Renal pelvis (tissue), 12 donors: ENCODE measurements at places on chromosomes 1 and 21. TPM values are rescaled to one million over a fixed set of nuclear protein-coding genes. Genes with fewer than 3 reads are reported as not detected.
A peak's percentile ranks its signal among the peaks of the same experiment; 100 is the strongest.

OR2W3 gene
- polyA plus RNA-seq: 0.24 TPM

- no peak for DNase-seq
Measured at GRCh38 chr1:19391596-19391981, 79.5 kb downstream of the SLC66A1 start.

THEM5 gene
- 0.92 TPM for polyA plus RNA-seq

- no peak for DNase-seq
Measured at GRCh38 chr1:206658264-206658980, 23.1 kb downstream of the DYRK3 start.

DNA sequence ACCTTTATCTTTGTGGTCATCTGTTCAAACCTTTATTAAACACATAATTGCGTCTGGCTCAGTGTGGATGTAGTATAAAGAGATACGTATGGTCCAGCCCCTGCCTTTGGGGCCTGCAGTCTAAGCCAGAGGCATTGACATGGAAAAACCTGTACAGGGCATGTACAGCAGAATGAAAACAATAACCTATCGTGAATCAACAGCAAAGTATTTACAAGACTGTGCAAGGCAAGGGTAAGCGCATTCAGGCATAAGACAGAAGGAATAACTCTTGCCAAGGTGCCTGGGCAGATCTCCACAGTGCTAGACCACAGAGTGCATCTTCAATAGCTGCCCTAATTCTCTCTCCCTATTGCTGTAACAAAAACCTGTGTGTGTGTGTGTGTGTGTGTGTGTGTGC lies 35.5 kb downstream of the KIRREL1 start:
- DNase-seq: no peak

GRCh38 chr1:108972951-108973350 lies 9.7 kb upstream of the CLCC1 start:
- no peak for DNase-seq

DNA sequence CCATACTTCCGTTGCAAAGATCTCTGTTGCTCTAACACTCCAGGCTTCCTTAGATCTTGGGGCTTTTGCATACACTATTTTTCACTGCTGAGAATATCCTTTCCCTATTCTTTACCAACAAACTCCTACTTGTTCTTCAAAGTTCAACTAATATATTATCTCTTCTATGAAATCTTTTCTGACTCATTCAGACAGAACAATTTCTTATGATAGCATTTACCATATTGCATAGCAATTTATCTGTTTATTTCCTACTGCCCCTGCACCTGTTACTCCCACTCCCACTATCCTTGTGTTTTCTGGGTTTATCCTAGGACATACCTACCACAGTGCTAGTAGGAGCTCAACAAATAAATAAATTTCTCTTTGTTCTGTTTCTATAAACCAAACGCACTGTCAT lies 11.0 kb downstream of the GADD45A start:
- no peak for DNase-seq

DNA sequence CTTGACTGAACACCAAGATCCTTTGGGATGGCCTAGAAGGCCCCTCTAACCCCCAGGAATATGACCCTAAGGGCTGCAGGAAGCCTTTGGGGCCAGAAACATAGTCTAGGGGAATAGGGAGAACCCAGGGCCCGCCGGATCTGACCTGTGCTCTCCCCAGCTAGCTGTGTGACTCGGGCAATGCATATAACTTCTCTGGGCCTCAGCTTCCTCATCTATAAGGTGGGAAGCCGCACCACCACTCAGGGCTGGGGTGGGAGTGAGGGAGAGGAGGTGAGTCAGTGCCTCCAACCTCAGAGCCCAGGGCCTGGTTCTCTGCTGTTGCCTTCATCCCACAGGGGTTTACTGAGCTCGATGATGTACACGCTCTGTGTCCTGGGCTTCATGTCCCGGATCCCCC lies 434.4 kb downstream of the PTPRU start:
- DNase-seq: no peak

TM2D1 gene
- polyA plus RNA-seq: 72.4 TPM

DNA sequence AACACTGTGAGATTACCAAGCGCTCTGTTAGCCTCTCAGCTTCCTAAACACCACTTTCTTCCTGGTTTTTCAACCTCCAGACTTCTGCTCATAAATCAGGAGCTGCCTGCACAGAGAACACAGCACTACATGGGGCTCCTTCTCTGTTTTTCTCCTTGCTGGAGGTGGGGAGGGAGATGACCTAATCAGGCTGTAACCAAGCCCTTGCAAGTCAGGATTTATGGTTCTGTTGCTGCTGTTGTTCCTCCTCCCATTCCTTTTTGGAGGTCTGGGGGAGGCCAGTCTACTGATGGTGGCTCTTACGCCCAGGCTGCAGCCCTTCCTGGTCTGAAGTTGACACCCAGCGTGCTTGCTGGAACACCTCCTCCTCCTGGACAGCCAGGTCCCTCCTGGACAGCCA lies 80.9 kb upstream of the AJAP1 start:
- DNase-seq: peak; percentile 52

RUNX3 gene
- 0.38 TPM for polyA plus RNA-seq

KRTAP19-1 gene
- not detected for polyA plus RNA-seq

HAO2 gene
- polyA plus RNA-seq: 107 TPM

GRCh38 chr1:48469616-48470480 lies 2.2 kb downstream of the SPATA6 start:
- DNase-seq: peak; percentile 43

GRCh38 chr1:16351456-16351993 lies 755 bp downstream of the FBXO42 start:
- DNase-seq: no peak

GRCh38 chr1:209873067-209873799 lies 45.5 kb downstream of the UTP25 start:
- no peak for DNase-seq

DNA sequence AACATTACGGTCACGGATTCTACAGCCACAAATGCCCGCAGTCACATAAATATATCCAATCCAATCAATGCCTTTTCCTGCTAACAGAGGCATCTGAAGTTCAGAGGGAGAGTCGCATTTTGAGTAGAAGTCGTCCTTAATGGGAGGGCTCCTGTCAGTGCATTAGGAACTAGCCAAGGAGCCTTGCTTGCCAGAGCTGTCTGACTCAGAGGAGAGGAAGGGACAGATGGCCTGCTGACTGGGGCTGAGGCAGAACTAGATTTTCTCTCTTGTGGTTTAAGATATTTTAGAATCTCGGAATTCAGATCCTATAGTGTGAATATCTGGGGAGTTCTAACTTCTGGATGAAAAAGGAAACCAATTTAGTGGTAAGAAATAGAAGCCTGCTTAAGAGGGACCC lies 10.6 kb downstream of the XKR8 start:
- no peak for DNase-seq

- DNase-seq: no peak
Measured at GRCh38 chr1:152436593-152437496, 22.8 kb upstream of the CRNN start.

BATF3 gene
- polyA plus RNA-seq: 1.9 TPM

DDR2 gene
- 19.1 TPM for polyA plus RNA-seq

GRCh38 chr1:180920193-180920592 lies 7.5 kb downstream of the KIAA1614 start:
- DNase-seq: no peak

DNA sequence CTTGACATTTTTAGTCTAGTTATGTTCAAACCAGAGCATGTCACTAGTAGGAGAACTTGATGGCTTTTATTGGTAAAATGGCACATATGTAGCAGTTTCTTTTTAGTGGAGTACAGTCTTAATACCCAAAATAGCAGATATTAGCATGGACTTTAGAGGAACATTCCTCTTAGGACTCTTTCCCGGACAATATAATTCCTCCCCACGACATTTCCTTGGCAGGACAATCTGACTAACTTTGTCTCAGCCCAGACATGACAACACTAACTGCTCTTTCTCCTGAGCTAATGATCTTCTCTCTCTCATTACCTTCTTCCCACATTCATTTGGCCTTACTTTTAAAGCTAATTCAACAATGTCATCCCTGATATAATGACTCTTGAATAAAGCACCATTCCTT lies 62.5 kb downstream of the ADAMTS1 start:
- no peak for DNase-seq

DNA sequence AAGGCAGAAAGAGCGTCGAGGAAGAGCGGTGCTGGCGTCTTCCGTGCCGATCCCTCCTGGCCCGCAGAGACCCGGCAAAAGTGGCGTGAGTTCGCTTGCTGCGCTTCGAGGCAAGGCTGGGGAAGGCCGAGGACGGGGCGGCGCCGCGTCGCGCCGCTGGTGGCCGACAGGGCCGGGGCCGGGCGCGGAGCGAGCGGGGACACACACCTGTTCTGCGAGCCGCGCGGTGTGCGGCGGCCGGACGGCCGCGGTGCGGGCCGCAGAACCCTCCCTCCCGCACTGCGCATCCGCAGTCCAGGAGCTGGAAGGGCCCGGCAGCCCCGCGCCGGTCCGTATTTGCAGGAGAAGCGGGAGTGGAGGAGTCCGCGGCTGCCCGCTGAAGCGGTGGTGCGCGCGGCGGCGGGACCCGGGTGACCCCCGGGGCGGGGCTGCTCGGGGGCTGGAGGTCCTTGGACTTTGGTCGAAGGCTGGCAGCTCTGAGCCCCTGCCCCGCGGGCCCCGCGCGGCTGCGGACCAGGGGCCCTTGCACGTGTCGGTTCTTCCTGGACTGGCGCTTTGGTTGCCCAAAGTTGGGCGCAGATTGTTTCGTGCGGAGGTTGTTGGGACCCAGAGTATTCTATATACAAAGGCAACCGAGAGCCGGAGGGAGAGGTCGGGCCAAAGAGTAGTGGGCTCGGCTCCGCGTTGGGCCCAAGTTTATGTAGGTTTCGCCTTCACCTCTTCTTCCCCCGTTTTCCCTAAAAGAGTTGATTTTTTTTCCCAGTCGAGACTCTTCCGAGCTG lies 2.6 kb downstream of the RNF220 start:
- DNase-seq: no peak

DNA sequence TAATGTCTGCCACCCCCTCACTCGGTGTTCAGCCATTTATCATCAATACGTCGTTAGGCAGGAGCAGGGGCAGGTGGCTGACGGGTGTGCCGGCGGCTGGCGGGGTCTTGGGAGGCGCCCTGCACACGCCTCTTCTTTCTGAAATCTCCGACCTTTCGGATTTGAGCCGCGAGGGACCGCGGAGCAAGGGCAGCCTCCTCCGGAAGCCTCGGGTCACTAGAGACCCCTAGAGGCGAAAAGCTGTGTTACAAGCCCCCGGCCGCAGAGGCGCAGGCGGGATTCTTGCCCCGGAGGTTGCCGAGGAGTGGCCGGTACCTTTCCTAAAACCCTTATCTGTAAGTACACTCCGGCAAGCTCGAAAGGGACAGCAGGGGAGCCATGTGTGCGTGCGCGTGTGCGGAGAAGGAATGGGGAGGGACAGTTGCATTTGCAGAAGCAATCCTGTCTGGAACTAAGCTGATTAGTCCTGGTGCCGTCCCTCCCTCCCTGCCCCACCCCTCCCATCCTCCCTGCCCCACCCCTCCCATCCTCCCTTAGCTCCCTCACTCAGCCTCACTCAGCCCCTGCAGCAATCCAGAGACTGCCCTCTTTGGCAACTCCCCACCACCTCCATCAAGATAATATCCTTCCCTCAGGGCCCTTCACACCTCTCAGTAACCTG lies 11.0 kb downstream of the BRINP2 start:
- DNase-seq: peak; percentile 64

DNA sequence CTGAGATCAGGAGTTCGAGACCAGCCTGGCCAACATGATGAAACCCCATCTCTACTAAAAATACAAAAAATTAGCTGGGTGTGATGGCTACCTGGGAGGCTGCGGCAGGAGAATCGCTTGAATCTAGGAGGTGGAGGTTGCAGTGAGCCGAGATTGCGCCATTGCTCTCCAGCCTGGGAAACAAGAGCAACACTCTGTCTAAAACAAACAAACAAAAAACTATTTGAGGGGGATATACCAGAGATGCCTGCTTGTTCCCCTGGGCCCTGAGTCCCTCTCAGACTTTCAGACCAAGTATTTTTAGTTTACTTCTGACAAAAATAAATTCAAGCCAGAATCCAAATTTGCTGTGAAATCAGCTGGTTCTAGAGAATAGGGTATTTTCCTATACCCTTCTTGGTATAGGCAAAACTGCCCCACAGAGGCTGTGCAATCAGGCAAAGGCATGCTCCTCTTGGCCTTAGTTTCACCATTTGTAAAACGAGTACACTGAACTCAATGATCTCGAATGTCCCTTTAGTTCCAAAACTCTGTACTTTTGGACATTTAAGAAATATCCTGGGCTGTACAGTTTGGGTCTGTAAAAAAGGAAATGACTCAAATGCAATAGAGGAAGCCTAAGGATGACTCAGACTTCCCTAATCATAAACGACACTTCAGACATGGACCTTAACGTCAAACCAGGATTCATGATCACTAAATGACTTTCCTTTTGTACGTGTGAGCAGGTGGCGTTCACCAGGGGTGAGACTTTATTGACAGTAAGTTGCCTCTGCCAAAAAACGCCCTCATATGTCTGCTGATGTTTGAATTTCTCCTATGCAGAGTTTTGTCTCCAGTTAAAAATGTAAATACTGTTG lies 16.1 kb downstream of the ENSA start:
- DNase-seq: no peak

PFKFB2 gene
- 20.6 TPM for polyA plus RNA-seq

GRCh38 chr1:3312898-3313575 lies 141.4 kb upstream of the ARHGEF16 start:
- peak; percentile 72 for DNase-seq

DNA sequence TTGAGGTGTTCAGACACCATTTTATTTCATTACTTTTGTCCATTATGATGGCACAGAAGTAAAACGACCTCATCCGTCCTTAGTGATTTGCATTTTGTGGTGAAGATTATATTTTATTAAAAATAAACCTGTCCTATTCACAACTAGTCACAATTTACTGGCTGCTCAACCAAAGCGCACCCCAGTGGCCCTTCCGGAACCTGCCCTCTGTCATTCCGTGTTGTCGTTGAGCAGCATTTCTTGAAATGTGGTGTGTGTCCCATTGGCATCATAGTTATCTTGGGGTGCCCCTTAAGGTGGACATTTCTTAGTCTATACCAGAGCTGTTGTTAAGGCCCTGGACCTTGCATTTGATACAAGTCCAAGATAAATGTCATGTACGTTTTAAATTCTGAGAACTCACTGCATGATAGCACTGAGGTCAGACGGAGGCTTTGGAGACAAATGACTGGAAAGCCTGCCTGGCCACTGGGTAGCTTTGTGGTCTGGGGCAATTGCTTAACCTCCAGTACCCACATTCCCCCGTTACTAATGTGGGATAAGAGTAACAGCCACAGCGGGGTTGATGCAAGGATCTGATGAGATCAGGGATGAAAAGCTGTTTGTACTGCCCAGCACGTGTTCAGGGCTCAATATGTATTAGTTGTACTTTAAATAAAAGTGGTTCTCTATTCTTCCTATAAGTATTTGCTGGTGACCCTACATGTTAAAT lies 36.2 kb downstream of the BACH1 start:
- DNase-seq: no peak
